ENCODE measurements at places on chromosomes 11 and 22. TPM values are rescaled to one million over a fixed set of nuclear protein-coding genes. Genes with fewer than 3 reads are reported as not detected.

- H3K4me3 ChIP-seq: no peak overlapping the region
- no peak for DNase-seq
- no peaks in the 10 kb centered on the region for H3K4me1 ChIP-seq
- no peaks in the 10 kb centered on the region for H3K27me3 ChIP-seq
Measured at GRCh38 chr11:125139778-125140177, 24.8 kb upstream of the PKNOX2 start.

GRCh38 chr22:49419661-49420060 lies 408.0 kb downstream of the BRD1 start:
- H3K36me3 ChIP-seq: no peaks in the 10 kb centered on the region
- no peaks in the 10 kb centered on the region for H3K4me1 ChIP-seq
- no peak overlapping the region for H3K4me3 ChIP-seq
- no peak for DNase-seq
- H3K27me3 ChIP-seq: no peaks in the 10 kb centered on the region

DNA sequence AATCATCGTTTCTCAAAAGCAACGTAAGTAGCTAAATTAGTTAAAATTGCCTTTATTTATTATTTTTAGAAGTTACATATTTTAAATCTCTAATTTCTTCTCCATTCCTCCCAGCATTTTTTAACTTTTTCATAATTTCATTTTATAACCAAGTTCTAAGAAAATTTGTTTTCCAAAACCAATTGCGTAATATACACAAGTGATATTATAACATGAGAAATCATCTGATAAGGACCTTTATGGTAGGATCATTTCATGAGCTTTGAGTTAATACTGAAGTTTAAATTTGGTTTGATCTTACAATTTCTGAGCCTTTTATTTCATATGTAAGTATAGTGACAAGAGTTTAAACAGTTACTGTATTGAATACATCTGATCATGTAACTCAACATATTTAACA lies 27.7 kb upstream of the CARD18 start:
- no peak for DNase-seq
- H3K4me1 ChIP-seq: no peaks in the 10 kb centered on the region
- H3K36me3 ChIP-seq: no peaks in the 10 kb centered on the region

GRCh38 chr22:28175730-28176492 lies 256.9 kb upstream of the PITPNB start:
- H3K36me3 ChIP-seq: no peaks in the 10 kb centered on the region
- DNase-seq: no peak
- H3K4me3 ChIP-seq: no peak overlapping the region
- no peaks in the 10 kb centered on the region for H3K4me1 ChIP-seq

DNA sequence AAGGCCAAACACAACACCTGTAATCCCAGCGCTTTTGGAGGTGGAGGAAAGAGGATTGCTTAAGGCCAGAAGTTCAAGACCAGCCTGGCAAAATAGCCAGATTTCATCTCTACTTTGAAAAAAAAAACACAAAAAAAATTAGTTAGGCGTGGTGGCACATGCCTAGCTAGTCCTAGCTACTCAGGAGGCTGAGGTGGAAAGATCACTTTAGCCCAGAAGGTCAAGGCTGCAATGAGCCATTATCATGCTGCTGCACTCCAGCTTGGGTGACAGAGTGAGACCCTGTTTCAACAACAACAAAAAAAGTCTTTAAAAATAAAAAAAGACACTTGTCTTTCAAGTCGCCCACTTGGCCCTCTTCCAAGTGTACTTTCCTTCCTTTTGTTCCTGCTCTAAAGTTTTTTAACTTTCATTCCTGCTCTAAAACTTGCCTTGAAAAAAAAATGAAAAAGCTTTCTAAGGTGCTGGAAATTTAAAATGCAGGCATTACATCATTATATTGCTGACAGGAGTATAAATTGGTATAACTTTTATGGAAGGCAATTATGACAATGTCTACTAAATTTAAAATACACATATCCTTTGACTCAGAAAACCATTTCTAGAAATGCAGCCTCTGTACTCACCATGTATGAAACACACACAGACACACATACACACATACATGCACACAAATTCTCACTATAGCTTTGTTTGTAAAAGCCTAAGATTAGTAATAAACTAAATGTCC lies 12.7 kb downstream of the LIPT2 start:
- H3K4me3 ChIP-seq: no peak overlapping the region
- H3K4me1 ChIP-seq: no peaks in the 10 kb centered on the region
- H3K27me3 ChIP-seq: no peaks in the 10 kb centered on the region
- no peak for DNase-seq
- H3K36me3 ChIP-seq: no peaks in the 10 kb centered on the region

GRCh38 chr22:43887391-43887790 lies 4.4 kb downstream of the PNPLA5 start:
- no peak overlapping the region for H3K27ac ChIP-seq
- H3K36me3 ChIP-seq: no peaks in the 10 kb centered on the region
- DNase-seq: no peak
- H3K4me1 ChIP-seq: no peaks in the 10 kb centered on the region

- no peak for DNase-seq
- H3K36me3 ChIP-seq: no peaks in the 10 kb centered on the region
- no peaks in the 10 kb centered on the region for H3K27me3 ChIP-seq
Measured at GRCh38 chr11:64089915-64090805, 54.4 kb downstream of the FLRT1 start.

DNA sequence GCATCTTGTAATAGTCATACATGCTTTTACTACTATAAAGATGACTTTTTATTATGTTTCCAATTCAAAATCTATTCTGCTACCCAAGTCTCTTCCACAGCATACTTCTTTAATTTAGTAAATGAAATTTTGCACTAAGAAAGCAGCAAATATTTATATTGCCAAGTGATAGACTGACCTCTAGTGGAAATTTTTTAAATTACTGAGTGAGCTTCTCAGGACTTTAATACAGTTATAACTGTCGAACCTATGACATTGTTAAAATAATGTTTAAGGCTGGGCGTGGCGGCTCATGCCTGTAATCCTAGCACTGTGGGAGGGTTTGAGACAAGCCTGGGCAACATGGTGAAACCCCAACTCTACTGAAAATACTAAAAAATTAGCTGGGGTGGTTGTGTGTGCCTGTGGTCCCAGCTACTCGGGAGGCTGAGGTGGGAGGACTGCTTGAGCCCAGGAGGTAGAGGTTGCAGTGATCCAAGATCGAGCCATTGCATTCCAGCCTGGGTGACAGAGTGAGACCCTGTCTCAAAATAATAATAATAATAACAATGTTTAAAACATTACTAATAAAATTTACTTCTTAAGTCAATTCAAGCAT lies 27.3 kb downstream of the STK33 start:
- no peak overlapping the region for H3K4me3 ChIP-seq
- no peaks in the 10 kb centered on the region for H3K36me3 ChIP-seq
- H3K27me3 ChIP-seq: no peaks in the 10 kb centered on the region
- no peaks in the 10 kb centered on the region for H3K4me1 ChIP-seq
- no peak for DNase-seq

GRCh38 chr22:34976474-34976873 lies 89.5 kb upstream of the ISX start:
- no peak for DNase-seq
- no peaks in the 10 kb centered on the region for H3K27me3 ChIP-seq
- no peak overlapping the region for H3K27ac ChIP-seq
- no peak overlapping the region for H3K4me3 ChIP-seq

The PGR gene
- 5.4 TPM for total RNA-seq

The PAMR1 gene
- 3.6 TPM for total RNA-seq

The VPREB1 gene
- not detected for total RNA-seq

The CRYBB3 gene
- not detected for total RNA-seq

The PRR33 gene
- not detected for total RNA-seq

The TBRG1 gene
- total RNA-seq: 49.7 TPM
